ENCODE measurements at places on chromosomes 2 and 18. TPM values are rescaled to one million over a fixed set of nuclear protein-coding genes. Genes with fewer than 3 reads are reported as not detected.
A peak's percentile ranks its signal among the peaks of the same experiment; 100 is the strongest.

DNA sequence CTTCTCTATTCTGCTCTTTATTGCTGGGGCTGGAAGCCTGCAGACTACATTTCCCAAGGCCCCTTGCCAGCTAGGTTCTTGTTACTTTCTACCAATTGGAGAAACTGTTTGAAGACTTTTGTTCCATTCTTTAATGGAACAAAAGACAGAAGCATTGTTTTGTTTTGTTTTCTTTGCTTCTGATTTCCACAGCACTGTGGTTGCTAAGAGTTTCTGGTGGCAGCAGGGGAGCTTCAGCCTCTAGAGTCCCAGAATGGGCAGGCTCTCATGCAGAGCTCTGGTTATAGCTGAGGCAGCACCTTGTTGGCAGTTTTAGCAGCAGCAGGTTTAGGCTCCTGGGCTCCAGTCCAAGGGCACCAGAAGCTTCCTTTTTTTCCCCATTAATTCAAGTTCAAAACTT lies 234.3 kb downstream of the ETAA1 start:
- no peaks in the 10 kb centered on the region for H3K4me1 ChIP-seq
- H3K27me3 ChIP-seq: no peaks in the 10 kb centered on the region
- no peaks in the 10 kb centered on the region for H3K36me3 ChIP-seq
- H3K27ac ChIP-seq: no peak overlapping the region
- no peak for DNase-seq

DNA sequence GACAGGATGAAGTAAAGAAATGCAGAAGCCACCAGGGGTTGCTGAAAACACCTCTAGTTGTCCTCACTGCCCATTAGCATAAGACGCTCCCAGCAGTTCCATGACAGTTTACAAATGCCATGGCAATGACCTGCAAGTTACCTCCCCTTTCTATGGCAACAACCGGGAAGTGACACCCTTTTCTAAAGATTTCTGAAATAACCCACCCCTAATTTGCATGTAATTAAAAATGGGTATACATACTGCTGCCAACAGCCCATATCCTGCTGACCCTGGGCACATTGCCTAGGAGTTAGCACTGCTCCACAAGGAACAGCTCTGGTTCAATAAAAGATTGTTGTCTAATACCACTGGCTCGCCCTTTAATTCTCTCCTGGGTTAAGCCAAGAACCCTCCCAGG lies 178.3 kb upstream of the LRATD1 start:
- no peaks in the 10 kb centered on the region for H3K36me3 ChIP-seq
- no peak overlapping the region for H3K4me3 ChIP-seq
- H3K27ac ChIP-seq: no peak overlapping the region
- H3K27me3 ChIP-seq: no peaks in the 10 kb centered on the region

Gene PSD4
- total RNA-seq: 1.2 TPM

- H3K27ac ChIP-seq: no peak overlapping the region
- H3K4me1 ChIP-seq: no peaks in the 10 kb centered on the region
- H3K36me3 ChIP-seq: no peaks in the 10 kb centered on the region
- H3K4me3 ChIP-seq: no peak overlapping the region
- DNase-seq: no peak
Measured at GRCh38 chr2:106165029-106165428, 29.1 kb downstream of the UXS1 start.

Gene LIPG
- 0.42 TPM for total RNA-seq

DNA sequence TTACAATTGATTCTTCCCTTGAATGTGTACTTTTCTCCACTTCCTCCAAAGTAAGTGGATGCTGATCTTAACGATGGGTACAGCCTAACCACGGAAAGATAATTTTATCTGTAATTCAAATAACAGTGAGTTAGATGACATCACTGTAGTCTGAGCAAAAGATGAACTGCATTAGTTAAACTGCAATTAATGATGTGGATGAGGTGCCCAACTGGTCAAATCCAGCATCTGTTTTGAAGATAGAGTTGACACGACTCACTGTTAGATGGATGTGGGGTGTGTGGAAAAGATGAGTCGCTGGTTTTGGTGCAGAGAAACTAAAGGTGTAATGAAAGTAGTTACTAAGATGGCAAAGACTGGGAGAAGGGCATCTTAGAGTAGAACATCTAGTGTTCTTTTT lies 270.5 kb upstream of the MEIS1 start:
- H3K27ac ChIP-seq: no peak overlapping the region
- no peaks in the 10 kb centered on the region for H3K27me3 ChIP-seq
- no peaks in the 10 kb centered on the region for H3K36me3 ChIP-seq

DNA sequence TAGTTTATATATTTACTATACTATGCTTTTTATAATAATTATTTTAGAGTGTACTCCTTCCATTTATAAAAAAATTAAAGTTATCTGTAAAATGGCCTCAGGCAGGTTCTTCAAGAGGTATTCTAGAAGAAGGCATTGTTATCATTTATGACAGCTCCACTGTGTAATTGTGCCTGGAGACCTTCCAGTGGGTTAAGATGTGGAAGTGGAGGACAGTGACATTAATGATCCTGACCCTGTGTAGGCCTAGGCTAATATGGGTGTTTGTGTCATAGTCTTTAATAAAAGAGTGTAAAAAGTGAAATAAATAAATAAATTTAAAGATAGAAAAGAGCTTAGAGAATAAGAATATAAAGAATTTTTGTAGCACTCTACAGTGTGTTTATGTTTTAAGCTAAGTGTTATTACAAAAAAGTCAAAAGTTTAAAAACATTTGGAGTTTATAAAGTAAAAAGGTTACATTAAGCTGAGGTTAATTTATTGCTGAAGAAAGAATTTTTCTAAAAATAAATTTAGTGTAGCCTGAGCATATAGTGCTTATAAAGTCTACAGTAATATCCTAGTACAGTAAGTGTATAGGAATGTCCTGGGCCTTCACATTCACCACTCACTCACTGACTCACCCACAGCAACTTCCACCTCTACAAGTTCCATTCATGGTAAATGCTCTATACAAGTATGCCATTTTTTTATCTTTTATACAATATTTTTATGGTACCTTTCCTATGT lies 190.0 kb upstream of the SESTD1 start:
- H3K4me3 ChIP-seq: no peak overlapping the region
- no peaks in the 10 kb centered on the region for H3K36me3 ChIP-seq
- DNase-seq: no peak
- no peaks in the 10 kb centered on the region for H3K4me1 ChIP-seq

GRCh38 chr18:10308154-10308553 lies 146.3 kb upstream of the APCDD1 start:
- H3K36me3 ChIP-seq: no peaks in the 10 kb centered on the region
- DNase-seq: no peak
- no peaks in the 10 kb centered on the region for H3K4me1 ChIP-seq
- H3K27me3 ChIP-seq: no peaks in the 10 kb centered on the region

Gene SAG
- total RNA-seq: not detected

- DNase-seq: no peak
- peaks cover 15% of the 10 kb centered on the region for H3K4me1 ChIP-seq
- no peaks in the 10 kb centered on the region for H3K27me3 ChIP-seq
- no peak overlapping the region for H3K27ac ChIP-seq
Measured at GRCh38 chr2:111918383-111918806, 20.0 kb downstream of the MERTK start.

DNA sequence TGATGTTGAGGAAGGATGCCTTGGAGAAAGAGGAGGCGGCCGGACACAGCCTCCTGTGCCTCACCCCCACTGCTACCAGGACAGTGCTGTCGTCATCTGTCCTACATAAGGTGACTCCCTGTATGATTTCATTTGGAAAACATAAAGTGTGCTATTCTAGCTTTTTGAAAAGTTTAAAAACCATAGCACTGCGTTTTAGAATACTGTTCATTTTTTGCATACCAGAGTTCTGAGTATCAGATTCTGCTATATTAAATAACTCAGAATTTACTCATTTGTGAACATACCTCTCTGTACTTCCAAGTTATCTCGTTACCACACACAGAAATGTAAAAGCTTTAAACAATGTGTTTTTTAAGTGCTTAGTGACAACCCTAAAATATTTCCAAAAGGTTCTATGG lies 302.9 kb downstream of the LRRTM1 start:
- no peaks in the 10 kb centered on the region for H3K4me1 ChIP-seq
- DNase-seq: no peak
- H3K27me3 ChIP-seq: no peaks in the 10 kb centered on the region

Gene FHOD3
- 280 TPM for total RNA-seq

Gene DSG1
- 0.32 TPM for total RNA-seq

Gene GNAL
- 1.4 TPM for total RNA-seq

Gene CAPN14
- total RNA-seq: 0.23 TPM

DNA sequence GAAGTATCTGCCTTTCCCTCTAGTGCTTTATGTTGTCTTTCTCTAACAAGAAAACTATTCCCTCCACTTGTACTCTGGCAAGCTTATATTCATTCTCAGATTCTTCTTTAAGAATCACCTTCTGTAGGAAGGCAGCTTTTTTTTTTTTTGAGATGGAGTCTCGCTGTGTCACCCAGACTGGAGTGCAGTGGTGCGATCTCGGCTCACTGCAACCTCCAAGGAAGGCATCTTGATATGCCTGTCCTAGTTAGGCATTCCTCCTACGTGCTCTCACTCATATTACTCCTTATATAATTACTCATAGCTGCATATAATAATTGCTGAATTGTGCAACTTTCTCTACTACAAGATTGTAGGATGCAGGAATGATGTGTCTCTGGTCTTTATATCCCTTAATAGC lies 15.8 kb downstream of the NDUFS1 start:
- H3K27ac ChIP-seq: no peak overlapping the region
- H3K27me3 ChIP-seq: no peaks in the 10 kb centered on the region
- H3K36me3 ChIP-seq: peaks cover 100% of the 10 kb centered on the region
- no peak overlapping the region for H3K4me3 ChIP-seq
- H3K4me1 ChIP-seq: no peaks in the 10 kb centered on the region

GRCh38 chr18:29154758-29155725 lies 978.1 kb upstream of the CDH2 start:
- H3K27me3 ChIP-seq: no peaks in the 10 kb centered on the region
- no peak for DNase-seq
- no peak overlapping the region for H3K4me3 ChIP-seq
- H3K4me1 ChIP-seq: no peaks in the 10 kb centered on the region
- H3K27ac ChIP-seq: no peak overlapping the region

DNA sequence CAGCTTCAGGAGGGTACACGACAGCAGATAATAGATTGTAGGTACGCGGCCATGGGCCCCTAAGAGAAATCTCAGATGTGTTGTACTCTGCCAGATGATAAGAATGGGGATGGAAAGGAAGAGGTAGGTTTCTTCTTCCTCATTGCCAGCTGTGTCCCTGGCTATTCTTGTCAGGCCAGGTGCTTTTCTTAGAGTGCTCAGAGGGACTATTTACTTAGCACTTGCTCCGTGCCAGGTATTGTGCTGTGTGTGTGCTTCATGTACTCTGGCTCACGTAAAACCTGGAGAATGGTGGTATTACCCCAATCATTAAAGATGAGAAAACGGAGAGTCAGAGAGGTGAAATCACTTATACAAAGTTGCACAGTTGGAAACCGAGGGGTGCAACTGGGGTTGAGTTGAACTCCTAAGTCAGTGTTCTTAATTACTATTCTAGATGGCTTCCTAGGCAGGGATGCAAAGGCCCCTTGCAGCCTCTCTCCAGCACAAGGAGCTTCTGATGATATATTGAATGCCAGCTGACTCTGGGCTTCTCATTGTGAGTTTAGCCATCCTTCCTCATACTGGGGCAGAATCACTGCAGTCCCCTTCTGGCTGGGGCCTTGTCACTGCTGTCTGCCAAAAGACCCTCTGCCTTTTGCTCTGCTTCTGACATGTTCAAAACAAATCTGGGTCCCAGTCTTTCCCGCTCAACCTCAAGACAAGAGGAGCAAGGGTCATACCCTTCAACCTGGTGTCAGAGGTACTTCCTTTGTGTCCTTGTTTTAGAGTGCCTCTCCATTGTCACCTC lies 60.7 kb downstream of the LYPD1 start:
- no peaks in the 10 kb centered on the region for H3K27me3 ChIP-seq
- H3K4me1 ChIP-seq: no peaks in the 10 kb centered on the region
- DNase-seq: no peak
- no peak overlapping the region for H3K27ac ChIP-seq
- H3K36me3 ChIP-seq: no peaks in the 10 kb centered on the region
- H3K4me3 ChIP-seq: no peak overlapping the region

DNA sequence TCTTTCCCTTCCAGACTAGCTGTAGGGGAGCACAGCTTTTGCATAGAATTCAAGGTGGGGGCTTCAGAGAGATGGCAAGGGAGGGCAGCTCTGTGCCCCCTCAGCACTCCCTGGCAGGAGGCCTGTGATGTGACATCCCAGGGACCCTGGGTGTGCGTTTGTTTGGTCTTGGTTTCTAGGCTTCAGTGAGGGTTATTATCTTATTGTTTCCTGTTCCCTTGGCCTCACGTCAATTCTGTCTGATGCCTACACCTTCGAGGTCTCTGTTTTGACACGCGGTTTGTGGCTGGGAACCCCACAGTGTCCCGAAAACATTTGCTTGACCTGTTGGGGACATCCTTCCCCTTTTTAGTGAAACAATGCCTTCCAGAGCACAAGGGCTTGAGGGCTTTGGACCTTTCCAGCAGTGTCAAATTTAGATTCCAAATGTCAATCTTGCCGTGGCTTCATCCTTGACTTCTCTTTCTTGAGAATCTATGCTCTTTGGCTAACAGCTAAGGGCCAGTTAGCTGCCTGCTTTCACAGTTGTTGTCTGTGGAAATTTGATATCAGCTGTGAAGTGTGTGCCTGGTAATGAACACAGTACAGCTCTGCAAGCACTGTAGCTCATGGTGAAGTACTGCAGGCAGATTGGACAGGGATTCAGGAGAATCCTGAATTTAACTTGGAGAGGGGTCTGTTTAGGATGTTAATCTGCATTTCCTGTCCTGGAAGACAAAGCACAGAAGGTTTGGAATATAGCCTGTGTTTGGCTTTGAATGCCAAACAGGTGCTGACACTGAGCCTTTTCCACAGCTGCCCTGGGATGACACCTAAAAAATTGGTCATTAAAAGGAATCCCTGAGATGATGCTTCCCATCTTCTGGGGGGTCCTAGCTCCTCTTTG lies 108.2 kb upstream of the CXCR4 start:
- no peak for DNase-seq
- no peaks in the 10 kb centered on the region for H3K36me3 ChIP-seq
- H3K27me3 ChIP-seq: no peaks in the 10 kb centered on the region
- H3K27ac ChIP-seq: no peak overlapping the region
- H3K4me1 ChIP-seq: peaks cover 18% of the 10 kb centered on the region

GRCh38 chr18:3117493-3118192 lies 102.1 kb downstream of the MYOM1 start:
- no peak overlapping the region for H3K27ac ChIP-seq
- H3K4me1 ChIP-seq: no peaks in the 10 kb centered on the region
- no peak for DNase-seq
- no peaks in the 10 kb centered on the region for H3K36me3 ChIP-seq
- no peak overlapping the region for H3K4me3 ChIP-seq

- peak overlapping the region; percentile 49 for H3K27ac ChIP-seq
- peaks cover 9% of the 10 kb centered on the region for H3K36me3 ChIP-seq
- no peak overlapping the region for H3K4me3 ChIP-seq
- H3K4me1 ChIP-seq: peaks cover 75% of the 10 kb centered on the region
Measured at GRCh38 chr2:237704501-237705434, 77.4 kb downstream of the LRRFIP1 start.

GRCh38 chr2:201926067-201926466 lies 107.6 kb upstream of the FZD7 start:
- no peaks in the 10 kb centered on the region for H3K27me3 ChIP-seq
- H3K4me1 ChIP-seq: no peaks in the 10 kb centered on the region
- no peak for DNase-seq
- no peaks in the 10 kb centered on the region for H3K36me3 ChIP-seq
- H3K27ac ChIP-seq: no peak overlapping the region
